ENCODE measurements at places on chromosomes 6 and 20.

GRCh38 chr20:7257099-7257498 lies 489.6 kb downstream of the BMP2 start:
- DNase-seq, result no peak

DNA sequence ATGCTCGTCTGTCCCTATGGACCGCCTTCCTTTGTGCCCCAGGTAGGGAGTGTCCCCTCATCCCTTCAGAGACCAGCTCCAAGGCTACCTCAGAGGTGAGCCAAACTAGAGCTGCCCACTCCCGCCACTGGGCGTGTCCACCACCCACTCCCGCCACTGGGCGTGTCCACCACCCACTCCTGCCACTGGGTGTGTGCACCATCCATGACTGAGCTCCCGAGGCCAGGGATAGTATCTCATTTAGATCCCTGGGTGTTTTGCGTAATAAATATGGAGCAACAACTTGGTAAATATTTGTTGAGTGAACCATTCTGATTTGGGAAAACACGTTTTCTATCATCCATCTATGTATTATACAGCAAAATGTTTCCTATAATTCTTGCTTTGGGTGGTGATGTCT lies 68.8 kb downstream of the ZBTB2 start:
- no peak for DNase-seq

GRCh38 chr6:169274781-169275180 lies 21.1 kb upstream of the THBS2 start:
- DNase-seq, result no peak

DNA sequence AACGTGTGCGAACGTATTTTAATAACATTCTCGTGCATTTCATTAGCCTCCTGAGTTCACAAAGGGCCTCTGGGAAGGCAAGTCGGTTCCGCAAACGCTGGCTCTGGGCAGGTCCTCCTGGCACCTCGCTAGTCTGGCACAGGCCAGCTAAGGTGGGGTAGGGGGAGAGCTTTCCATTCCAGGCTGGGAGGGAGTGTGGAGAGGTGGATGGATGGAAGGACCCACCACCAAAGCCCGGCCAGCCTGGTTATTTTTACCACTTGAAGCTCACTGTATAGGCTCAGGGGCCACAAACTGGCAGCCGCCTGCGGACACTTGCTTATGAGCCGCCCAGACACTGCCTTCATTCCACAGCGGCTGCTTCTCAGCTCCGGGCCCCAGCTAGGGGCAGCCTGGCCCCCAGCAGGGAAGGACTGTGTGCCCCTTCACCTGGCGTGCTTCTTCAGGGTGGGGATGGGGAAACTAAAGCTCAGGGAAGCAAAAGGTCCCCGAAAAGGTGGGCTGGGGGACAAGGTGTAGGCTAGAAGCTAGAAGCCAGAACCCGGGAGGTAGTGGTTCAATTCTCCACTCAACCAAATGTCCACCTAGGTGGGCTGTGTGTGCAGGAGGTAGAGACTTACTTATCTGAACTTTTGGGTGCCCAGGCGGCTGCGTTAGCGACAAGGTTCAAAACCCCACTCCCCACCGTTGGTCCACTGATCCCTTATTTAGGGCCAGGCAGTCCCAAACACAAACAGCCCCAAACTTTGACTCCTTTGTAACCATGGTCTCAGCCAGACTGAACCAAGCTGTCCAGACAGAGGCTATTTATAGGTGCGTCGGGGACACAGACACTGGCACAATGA lies 1.7 kb downstream of the PMEPA1 start:
- DNase-seq, result no peak

- DNase-seq, result no peak
Measured at GRCh38 chr6:26271668-26272024, 93.4 kb upstream of the BTN3A2 start.

- no peak for DNase-seq
Measured at GRCh38 chr20:59932616-59933295, 681 bp downstream of the SYCP2 start.

DNA sequence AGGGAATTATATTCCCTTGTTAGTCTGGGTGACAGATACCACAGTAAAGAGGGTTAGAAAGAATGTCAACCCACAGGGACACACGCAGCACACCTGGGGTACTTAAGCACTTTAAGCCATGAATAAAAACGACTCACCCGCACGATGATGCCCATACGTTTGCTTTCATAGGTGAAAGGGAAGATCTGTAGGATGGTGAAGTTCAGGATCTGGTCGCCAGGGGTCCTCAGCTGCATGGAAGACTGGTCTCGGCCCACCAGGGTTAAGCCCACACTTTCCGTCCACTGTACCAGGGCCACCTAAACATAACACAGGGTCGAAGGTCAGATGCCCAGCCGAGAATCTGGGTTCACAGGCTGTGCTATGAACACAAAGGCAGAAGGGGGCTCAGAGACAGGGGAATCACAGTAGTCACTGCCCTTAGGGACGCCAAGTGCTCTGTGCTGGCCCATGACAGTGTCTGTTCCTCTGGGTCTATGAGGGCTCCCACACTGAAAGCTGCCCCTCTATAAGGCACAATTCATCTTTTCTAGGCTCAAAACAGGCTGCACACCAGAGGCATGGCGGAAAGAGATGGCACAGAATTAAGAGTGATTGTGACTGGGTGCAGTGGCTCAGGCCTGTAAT lies 96.8 kb upstream of the NFATC2 start:
- peak; percentile 41 for DNase-seq

- DNase-seq, result no peak
Measured at GRCh38 chr20:16542477-16542876, 30.8 kb downstream of the KIF16B start.

- DNase-seq, result no peak
Measured at GRCh38 chr6:116307001-116307400, 27.3 kb upstream of the TSPYL1 start.

GRCh38 chr6:137927777-137928218 lies 60.7 kb downstream of the TNFAIP3 start:
- no peak for DNase-seq

DNA sequence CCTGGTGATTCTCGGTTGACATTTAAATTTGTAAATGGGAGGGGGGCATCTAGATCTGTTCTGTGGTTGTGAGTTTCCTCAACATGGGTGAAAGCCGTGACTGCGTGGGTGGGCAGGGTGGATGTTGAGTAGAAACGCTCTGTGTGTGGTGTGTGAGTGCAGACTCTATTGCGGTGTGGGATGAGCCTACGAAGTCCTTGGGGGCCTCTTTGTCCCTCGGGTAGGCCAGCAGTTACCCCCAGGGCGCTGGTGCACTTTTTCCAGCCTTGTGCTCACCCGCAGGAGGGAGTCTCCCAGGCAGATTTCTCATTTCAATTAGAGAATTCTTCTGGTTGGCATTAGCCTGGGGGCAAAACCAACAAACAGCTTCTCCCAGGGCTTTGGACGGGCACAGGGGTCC lies 10.6 kb downstream of the TOX2 start:
- no peak for DNase-seq

GRCh38 chr6:108848116-108848868 lies at the start of gene ARMC2:
Gene ARMC2 (plus strand): TSS chr6:108848422. CDS start chr6:108854268, 5,846 bp downstream.
- peak; percentile 76 for DNase-seq

- DNase-seq, result no peak
Measured at GRCh38 chr6:75098709-75099108, 107.1 kb downstream of the COL12A1 start.

- DNase-seq, result no peak
Measured at GRCh38 chr20:9027626-9028025, 41.3 kb upstream of the PLCB4 start.

- DNase-seq, result no peak
Measured at GRCh38 chr6:44084231-44085014, 42.8 kb downstream of the MRPL14 start.

- no peak for DNase-seq
Measured at GRCh38 chr6:25166955-25167748, 112.0 kb upstream of the CARMIL1 start.

- no peak for DNase-seq
Measured at GRCh38 chr6:149233056-149233715, 84.3 kb upstream of the TAB2 start.

DNA sequence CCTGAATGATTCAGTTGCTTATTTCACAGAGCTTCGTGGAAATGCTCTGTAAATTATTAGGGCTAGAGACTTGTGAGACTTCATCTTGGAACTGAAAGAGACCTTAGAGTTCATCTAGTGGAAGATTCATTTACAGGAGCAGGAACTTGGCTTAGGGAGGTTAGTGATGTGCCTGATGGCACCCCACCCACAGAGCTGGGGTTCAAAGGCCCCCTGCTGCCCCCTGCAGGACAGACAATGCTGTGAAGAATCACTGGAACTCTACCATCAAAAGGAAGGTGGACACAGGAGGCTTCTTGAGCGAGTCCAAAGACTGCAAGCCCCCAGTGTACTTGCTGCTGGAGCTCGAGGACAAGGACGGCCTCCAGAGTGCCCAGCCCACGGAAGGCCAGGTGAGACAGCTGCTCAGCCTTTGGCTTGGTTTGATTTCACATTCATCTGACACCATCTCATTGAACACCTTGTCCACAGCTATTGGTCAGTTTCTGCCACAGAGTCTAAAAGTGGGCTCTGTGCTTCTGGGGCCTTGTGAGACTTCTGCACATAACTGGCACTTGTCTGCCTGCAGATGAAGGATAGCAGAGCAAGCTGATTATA lies 25.1 kb downstream of the MYBL2 start:
- peak; percentile 57 for DNase-seq

DNA sequence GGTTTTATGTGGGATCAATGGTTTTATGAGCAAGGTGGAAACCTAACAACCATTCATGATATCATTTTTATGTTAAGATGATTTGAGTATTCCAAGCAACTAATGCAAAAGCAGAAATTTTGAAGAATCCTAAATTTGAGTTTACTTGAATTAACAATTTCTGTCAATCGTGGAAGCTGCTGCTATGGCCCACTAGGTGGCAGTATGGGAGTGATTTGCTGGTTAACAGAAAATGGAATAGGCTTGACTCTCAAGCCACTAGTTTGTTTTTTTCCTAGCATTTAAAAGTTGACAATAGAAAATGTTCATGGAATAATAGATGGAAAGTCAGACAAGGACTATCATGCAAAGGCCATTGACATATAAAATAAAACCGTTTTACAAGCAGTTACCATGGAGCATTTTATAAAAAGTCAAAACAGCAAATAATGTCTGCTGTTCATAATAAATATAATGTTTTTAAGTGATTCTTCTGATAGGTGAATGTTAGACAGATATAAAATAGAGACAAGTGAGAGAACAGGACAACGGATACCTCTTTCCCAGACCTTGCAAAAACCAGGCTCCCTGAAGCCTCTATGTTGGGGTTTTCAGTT lies 43.0 kb upstream of the TMEM200A start:
- no peak for DNase-seq

- DNase-seq, result no peak
Measured at GRCh38 chr20:13037727-13038126, 29.0 kb downstream of the SPTLC3 start.

DNA sequence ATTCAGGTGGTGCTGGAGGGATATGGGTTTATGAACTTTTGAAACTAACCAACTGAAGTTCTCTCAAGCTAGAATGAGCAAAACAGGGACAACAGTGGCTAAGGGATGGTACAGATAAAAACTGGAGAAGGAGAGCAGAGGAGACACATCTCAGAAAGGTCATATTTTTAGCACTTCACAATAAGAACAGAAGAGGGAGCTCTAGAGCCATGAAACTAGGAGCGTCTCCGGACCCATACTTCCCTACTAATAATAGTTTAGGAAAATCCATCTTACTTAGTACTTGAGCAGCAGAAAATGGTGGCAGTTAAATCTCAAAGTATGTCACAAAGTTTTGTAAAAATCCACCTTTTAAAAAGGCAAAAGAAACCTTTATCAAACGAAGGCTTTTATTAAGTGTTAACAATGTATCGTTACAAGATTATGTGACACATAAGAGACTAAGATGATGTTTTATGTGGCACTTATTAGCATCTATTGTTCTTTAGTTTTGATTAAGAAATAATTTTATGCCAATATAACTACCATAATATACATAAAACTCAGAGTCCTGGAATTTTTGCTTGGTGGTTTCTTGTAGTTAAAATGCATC lies 278.6 kb downstream of the TBC1D32 start:
- no peak for DNase-seq

DNA sequence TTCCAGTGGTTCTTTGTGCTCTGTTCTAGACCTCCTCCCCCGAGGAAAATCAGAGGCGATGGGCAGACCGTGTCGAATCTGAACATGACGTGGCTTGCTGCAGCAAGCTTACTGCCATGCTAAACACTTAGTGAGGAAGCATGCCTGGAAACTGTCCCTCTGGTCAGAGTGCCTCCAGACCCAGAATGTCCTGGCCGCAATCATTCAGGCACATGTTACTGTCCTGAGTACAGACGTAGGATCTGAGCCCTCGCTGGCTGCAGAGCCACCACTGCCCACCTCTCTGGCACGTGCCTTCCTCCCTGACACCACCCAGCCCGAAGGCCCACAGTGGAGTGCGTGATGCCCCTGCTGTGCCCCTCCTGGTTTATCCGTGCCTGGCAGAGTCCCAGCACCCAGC lies 163.6 kb downstream of the SYNDIG1 start:
- DNase-seq, result no peak

- no peak for DNase-seq
Measured at GRCh38 chr6:160462116-160462515, 113.9 kb downstream of the SLC22A3 start.

GRCh38 chr6:125829433-125829832 lies 38.7 kb downstream of the NCOA7 start:
- no peak for DNase-seq
